H1 (cell line): ENCODE measurements at places on chromosomes 5 and 9.

DNA sequence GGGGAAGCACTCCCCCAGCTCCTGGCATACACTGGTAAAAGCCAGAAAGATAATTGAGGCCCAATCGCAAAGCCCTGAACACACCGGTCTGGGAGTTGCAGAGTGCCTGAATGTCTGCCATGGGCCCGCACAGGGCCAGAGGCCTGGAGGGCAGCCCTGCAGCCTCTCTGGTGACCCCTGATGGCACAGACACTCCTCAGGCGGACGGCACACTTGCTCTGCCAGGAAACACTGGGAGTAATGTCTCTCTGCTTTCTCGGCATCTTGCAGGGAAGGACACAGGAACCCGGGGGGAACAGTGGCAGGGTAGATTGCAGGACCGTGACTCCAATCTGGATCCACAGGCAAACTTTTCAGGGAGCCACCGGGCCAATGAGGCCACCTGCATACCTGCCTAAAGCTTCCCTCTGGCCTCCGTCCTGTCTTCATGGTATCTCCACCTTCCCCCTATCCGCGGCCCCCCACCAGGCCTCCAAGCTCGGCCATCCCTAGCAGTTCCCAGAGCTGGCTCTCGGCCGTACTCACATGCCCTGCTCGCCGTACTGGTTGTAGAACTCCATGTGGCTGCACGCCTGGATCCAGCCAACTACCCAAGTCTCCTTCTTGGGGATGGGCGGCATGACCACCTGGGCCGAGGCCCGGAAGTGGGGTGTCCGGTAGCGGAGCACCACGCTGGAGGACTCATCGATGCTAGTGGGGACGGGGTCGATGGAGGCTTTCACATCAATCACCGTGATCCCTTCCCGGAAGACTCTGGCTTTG is 797 bp downstream of the FAM78A start:
- no peak for DNase-seq

GRCh38 chr5:54610197-54610944 is 92.8 kb downstream of the SNX18 start:
- DNase-seq, result no peak

DNA sequence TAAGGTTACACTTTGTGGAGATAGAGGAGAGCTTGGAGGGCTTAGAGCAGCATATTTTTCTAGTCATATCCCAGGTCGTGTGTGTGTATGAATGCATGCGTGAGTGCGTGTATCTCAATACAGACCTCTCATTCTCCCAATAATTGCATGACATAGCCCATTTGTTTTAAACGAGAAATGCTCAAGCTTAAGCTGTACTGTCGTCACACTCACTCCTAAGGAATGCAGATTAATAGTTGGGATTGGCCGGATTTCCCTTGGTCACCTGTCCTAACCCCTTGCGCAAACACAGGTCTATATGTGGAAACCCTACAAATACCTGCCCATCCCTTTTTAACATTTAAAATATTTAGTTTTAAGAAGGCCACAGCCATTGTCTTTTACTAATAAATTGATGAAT is 165.8 kb downstream of the SEMA5A start:
- no peak for DNase-seq

- DNase-seq, result no peak
These were observed 16.5 kb downstream of the TPPP start for GRCh38 chr5:676699-677076.

DNA sequence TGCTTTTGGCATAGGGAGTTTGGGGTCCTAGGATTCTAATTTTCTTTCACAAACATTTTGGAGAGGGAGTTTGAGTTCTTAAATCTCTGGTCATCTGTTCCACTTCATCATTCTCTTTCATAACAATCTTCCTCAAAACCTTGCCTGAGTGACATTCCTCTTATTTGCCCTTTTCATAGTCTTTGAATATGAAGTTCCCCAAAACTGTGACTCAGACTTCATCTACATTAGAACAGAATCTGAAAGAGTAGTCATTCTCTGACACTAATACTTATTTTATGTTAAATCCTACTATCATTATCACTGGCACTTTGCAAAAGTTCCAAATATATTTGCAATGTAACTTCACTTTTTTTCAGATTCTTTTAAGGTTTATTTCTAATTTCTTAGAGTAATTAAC is 163.8 kb downstream of the CDH10 start:
- no peak for DNase-seq

DNA sequence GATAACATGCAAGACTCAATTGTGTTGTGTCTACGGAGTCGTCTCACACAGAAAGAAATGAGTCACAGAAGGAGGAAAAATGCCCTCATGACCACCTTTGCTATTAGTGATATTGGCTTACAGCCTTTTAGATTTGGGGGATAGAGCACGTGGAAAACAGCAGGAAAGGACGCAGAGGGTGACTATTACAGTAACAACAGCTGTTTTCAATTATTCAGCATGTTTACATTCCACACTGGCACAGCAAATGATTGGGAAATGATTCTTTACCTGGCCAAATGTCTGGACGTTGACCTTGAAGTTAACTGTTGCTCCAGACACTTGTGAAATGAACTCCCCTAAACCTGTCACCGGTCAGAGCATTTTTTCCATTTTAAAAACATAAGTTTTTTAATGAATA is 46.8 kb downstream of the APTX start:
- DNase-seq, result no peak

DNA sequence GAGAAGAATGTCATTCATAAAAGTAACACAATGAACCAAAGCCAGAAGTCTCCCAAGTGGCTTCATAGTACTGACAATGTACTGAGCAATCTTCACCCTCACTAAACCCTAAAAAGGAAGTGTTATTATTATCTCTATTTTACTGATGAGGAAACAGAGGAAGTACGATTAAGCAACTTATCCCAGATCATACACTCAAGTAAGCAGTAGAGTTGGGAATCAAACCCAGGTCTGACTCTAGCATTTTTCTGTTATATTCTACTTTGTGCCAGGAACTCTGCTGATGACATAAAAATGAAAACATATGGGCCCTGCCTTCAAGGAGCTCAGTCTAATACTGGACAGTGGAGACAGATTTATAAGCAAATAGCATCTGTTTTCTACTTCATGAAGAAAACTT is 109.2 kb downstream of the RAPGEF6 start:
- no peak for DNase-seq

- no peak for DNase-seq
These were observed 1612.7 kb upstream of the ACO1 start for GRCh38 chr9:30771760-30772159.

DNA sequence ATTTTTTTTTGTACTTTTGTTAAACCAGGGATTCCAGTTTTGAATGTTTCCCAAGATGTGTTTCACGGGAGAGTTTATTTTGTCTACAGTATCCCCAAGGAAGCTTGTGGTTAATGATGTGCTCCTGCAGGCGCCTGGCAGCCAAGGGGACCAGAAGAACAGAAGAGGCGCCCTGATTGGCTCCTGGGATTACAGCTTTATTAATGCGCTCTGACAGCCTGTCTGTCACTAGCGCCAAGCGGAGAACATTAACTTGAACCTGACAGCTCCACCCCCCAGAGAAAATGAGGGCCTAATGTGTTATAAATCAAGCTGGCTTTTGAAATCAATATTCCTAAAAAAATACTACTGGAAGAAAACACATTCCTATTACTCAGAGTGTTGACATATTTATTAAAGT is 5.0 kb upstream of the FBXL7 start:
- DNase-seq, result no peak

DNA sequence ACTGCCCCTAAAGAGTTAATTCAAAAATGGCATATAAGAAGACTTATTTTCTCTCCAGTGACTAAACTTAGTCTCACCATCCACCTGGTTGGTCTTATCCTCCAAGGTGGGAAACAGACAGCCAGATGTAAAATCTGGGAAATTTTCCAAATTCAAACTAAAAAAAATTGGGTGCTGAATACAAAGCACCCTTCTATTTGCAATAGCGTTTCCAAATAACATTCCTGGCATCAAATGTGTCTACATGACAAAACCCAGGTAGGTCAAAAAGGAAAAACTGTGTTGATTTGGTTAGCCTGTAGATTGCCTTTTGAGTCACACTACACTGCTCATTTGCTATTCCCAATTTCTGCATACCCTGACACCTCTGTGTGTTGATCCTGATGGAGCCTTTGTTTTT is 252.2 kb downstream of the NR2F1-AS1 start:
- DNase-seq, result no peak

GRCh38 chr5:53481887-53482716 is 1.7 kb downstream of the FST start:
- DNase-seq, result peak; percentile 66

DNA sequence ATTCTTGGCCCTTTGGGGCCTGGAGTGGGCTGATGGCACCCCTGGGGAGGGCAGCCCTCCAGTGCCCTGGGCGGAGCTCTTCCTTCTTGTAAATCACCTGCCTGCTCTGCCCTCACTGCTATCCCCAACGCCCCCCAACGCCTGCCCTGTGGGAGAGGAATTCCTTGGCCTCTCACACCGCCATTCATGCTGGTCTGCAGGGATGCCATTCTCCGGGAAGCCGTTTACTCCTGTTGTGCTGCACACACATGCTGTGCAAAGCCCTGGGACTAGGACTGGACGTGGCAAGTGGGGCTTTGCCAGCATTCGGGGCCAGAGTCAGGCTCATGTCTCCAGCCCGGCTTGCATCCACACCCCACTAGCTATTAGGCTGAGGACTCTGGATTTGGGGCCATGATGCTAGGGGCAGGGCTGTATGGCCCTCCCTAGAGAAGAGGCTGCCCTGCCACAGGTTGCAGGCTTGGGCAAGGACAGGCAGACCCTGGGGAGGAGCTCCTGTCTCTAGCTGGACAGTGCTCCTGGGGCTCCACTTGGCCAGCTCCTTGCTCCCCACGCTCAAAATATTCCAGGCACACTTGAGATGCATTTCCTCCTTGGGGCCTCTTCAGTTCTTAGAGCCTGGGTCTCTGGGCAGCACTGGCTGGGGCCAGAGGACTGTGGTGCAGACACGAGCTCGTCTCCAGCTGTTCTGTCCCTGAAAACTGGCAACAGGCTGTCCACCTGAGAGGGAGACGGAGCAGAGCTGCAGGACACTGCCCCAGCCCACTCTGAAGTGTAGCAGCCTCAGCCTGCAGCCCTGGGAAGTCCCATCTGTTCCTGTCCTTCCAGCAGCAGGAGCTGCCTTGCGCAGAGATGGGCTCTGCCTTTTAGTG is 226.9 kb downstream of the CACNA1B start:
- DNase-seq, result no peak

- no peak for DNase-seq
These were observed 38.5 kb downstream of the XRCC4 start for GRCh38 chr5:83115816-83116215.

DNA sequence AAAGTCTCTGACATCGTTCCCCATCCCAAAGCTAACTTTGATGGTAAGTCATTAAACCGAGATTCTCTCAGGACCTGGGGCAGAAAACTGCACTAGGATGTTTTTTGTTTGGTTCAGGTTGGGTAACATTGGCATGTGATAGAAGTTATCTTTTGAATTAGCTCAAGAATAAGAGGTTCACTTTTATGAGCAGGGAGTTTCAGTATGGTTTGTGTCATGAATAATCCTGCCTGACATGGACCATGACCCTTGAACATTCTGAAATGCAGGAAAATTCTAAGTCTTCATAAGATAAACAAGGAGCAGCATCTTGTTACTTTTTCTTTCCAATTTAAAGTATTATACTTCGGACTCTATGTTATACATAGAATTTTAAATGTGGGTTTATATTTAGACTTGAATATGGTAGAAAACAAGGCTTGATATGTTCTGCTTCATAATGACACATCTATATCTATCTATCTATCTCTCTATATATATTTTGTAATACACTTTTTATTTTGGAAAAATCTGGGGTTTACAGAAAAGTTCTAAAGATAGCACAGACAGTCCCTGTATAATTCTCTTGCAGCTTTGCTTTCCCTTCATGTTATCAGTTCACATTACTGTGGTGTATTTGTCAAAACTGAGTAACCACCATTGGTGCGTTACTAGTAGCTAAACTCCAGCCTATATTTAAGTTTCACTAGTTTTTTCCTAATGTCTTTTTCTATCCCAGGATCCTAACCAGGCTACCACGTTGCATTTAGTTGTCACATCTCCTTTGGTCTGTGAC is 102.7 kb upstream of the TAF11L2 start:
- DNase-seq, result no peak

GRCh38 chr5:891117-891836 is 1.3 kb downstream of the BRD9 start:
- DNase-seq, result no peak

- DNase-seq, result no peak
These were observed 593.2 kb downstream of the ELAVL2 start for GRCh38 chr9:23232831-23233230.

DNA sequence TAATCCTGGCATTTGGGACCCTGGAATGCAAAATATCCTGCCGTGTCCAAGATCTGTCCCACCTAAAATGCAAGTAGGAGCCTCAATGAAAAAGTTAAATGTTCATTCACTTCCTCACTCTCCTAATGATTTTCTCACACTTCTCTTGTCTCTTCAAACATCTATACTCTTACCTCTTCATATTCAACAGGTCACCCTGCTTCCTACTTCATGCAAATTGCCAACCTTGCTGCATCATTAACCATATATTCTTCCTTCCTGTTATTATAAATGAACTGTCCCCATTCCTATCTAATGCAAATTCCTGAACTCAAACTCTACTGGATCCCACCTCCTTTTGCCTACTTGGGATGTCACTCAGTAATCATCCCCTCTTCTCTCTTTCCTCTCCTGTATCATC is 74.4 kb downstream of the STRBP start:
- DNase-seq, result no peak

- no peak for DNase-seq
These were observed 91.9 kb downstream of the CEMIP2 start for GRCh38 chr9:71676460-71676859.

DNA sequence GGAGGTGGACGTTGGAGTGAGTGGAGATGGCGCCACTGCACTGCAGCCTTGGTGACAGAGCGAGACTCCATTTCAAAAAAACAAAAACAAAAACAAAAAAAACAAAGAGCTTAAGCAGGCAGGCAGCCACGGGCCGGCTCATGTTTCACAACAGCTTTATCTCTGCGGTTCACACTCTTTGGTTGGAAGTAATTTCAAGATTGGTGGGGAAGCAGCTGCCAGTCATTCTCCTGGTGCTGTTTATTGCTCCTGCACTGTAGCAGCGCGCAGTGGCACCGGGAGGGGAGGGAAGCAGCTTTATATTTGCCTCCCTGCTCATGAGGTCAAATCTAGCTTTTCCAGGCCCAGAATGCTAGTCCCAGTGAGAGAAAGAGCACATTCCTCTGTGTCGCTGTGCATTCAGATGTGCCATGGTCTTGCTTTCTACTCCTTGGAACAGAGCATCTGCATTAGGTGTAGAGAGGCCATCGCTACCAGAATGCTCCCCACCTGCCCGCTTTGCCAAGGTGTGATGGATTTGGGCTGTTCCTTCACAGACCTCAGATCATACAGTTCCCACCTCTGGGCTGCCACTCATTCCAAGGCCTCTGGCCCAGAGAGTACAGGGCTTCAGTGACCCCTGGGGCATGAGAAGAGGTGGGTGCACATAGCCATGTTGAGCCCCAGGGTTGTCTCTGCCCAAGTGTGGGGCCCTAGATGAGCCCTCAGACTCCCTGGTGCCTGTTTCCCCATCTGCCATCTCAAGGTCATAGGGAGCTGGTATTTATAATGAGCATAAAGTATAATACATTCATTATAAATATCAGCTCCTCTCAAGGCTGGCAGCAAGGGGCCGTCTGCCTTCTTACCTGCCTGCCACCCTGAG is 270.4 kb downstream of the MED10 start:
- no peak for DNase-seq
